ENCODE measurements at places on chromosomes 5 and 9. TPM values are rescaled to one million over a fixed set of nuclear protein-coding genes. Genes with fewer than 3 reads are reported as not detected.

- no peak overlapping the region for H3K4me3 ChIP-seq
- no peak for DNase-seq
- no peak overlapping the region for H3K27ac ChIP-seq
- no peaks in the 10 kb centered on the region for H3K4me1 ChIP-seq
These were observed 2019.9 kb downstream of the MAT2B start for GRCh38 chr5:165525271-165525670.

GRCh38 chr9:98272083-98272482 lies 16.6 kb upstream of the TBC1D2 start:
- H3K4me3 ChIP-seq, result no peak overlapping the region
- H3K36me3 ChIP-seq, result no peaks in the 10 kb centered on the region
- H3K27ac ChIP-seq, result no peak overlapping the region
- no peaks in the 10 kb centered on the region for H3K27me3 ChIP-seq

DNA sequence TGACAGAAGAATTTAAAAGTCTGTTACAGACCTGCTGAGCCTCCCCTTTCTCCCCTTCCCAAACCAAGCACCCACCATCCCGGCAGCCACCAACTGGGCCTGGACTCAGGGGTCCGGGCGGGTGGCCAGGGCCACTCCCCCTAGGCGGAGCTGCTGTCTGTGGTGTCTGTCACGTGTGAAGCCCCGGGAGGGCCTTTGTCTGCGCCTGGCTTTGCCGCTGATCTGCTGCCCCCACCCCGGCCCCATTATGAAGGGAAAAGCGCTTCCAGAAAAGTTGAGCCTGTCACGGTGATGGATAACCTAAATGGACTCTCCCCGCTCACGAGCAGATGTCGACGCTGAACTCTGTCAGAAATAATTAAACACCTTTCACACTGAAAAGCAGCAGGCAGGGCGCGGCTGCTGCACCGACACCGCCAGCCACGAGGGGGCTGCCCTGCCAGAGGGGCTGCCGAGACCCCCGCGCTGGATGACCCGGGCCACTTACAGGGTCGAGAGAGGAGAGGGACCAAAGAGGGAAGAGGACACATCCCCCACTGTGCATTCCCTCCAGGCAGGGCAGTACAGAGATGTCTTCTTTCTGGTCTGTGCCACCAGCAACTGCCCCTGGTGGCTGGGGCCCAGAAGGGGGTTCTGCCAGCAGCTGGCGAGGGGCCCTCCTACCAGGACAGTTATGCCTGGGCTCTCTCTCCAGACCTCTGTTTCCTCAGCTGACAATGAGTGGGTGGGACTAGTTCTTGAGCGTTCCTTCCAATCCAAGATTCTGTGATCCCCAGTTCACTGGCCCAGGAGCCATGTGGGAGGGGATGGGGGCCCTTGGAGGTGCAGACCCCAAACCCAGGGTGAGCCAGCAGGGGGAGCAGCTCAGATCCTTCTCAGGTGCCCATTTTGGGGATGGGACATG lies 36.0 kb upstream of the BARHL1 start:
- no peak for DNase-seq
- H3K27me3 ChIP-seq, result no peaks in the 10 kb centered on the region
- H3K4me3 ChIP-seq, result peak overlapping the region; percentile 41
- no peaks in the 10 kb centered on the region for H3K36me3 ChIP-seq
- H3K4me1 ChIP-seq, result no peaks in the 10 kb centered on the region

PCDHGA3 gene
- total RNA-seq, result 1.0 TPM

CCNO gene
- total RNA-seq, result 0.83 TPM

NINJ1 gene
- 159 TPM for total RNA-seq
